ENCODE measurements at places on chromosomes 1 and 21. TPM values are rescaled to one million over a fixed set of nuclear protein-coding genes. Genes with fewer than 3 reads are reported as not detected.

Gene STPG1
- 6.8 TPM for total RNA-seq

Gene RPTN
- 0.53 TPM for total RNA-seq

Gene IL20
- total RNA-seq = not detected

Gene KRTAP19-1
- total RNA-seq = not detected

Gene KPRP
- not detected for total RNA-seq
